Hepatocyte (in vitro differentiated cells): ENCODE measurements at places on chromosomes 13 and 19. TPM values are rescaled to one million over a fixed set of nuclear protein-coding genes. Genes with fewer than 3 reads are reported as not detected.

Gene MBD3L2
- not detected in 2 replicates for polyA plus RNA-seq

Gene C3
- 493 and 556 TPM in 2 replicates for polyA plus RNA-seq

- no peak for DNase-seq
These were observed 66.5 kb downstream of the CCDC70 start for GRCh38 chr13:51928231-51928630.

Gene SPATA13
- 12.4 and 12.9 TPM in 2 replicates for polyA plus RNA-seq

GRCh38 chr13:81762449-81762848 is 1421.5 kb upstream of the SPRY2 start:
- DNase-seq: no peak

Gene C1QTNF9
- not detected in 2 replicates for polyA plus RNA-seq

DNA sequence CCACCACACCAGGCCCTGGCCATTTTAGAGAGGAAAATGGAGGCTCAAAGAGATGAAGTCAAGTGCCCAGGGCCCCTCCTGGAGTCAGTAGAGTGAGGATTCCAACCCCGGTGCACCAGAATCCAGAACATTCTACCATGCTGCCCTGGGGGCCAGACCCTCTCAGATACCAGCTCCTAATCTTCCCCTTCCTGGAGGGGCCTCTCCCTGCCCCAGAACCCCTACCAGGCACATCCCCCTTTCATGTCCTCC is 11.1 kb downstream of the CAPN12 start:
- no peak for DNase-seq

GRCh38 chr19:16330368-16330801 is 5.8 kb downstream of the KLF2 start:
- peak; percentile 83 for DNase-seq
